ENCODE measurements at places on chromosomes 3 and 15.
A peak's percentile ranks its signal among the peaks of the same experiment; 100 is the strongest.

DNA sequence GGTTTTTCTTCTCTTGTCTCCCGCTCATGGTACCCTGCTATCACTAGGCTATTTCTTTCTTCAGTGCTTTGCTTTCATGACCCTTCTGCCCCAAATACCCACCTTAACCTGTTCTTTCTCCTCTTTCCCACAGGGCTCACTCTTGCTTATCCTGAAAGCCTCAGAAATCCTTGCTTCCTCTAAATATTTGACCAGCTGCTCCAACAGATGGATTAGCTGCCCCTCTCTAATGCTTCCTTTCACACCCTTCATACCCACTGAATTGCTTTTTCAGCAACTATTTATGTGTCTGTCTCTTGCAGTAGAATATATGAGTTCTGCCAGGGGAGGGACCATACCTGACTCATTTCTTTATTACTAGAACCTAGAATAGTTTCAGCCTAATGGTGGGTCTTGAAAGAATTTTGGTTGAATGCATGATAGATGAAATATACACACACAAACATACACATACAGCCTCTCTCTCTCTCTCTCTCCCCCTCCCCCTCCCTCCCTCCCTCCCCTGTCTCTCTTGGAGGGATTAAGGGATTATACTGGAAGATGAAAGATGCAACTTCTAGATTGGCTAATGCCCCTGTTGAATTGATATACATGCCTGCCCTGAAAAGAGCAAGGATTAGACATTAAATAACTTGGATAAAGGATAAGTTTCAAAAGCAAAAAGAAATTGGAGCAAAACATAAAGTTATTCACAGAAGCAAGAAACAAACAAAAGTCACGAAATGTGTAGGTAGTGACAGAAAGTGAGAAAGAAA, 95.0 kb upstream of the GADL1 start:
- no peak for DNase-seq

DNA sequence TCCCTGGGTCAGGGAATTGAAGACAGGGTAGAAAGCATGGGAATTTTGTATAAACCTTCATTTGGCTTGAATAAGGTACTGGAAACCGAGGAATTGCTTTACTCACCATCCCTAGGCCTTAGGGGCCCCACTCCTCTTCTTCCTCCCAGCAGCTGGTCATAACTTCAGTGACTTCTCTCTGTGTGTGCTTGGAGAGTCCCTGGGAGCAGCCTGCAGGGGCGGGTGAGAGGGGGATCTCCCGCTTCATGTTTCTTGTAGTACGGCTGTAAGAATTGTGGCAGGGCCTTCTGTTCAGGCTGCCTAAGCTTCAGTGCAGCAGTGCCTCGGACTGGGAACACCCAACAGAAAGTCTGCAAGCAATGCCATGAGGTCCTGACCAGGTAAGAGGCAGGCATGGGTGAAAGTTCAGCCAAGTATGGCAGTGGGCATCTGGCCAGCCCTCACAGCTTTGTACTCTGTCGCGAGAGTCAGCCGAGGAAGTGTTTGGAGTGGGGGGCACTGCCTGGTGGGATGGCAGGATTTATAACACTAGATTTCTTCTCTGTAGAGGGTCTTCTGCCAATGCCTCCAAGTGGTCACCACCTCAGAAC, 1.7 kb upstream of the DNAJC17 start:
- DNase-seq = no peak

- peak; percentile 79 for DNase-seq
These were observed 6.5 kb downstream of the PDCD10 start for GRCh38 chr3:167728176-167728575.

DNA sequence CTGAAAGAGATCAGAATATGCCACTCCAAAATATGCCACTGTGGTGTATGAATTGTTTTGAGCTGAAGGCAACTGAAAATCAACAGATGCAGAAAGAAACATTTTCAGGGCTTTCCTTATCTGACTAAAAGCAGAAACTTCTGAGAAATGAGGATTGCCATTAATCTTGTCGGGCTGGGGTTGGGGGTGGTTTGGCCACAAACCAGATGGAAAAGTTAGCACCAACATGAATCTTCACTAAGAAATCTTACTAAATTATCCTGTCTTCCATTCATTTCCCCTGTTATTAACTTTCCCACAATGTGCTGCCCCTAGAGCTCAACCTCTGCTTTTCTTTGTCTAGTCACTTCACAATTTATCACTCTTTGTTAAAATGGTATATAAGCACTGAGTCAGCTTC, 229.9 kb upstream of the GADL1 start:
- peak; percentile 17 for DNase-seq

DNA sequence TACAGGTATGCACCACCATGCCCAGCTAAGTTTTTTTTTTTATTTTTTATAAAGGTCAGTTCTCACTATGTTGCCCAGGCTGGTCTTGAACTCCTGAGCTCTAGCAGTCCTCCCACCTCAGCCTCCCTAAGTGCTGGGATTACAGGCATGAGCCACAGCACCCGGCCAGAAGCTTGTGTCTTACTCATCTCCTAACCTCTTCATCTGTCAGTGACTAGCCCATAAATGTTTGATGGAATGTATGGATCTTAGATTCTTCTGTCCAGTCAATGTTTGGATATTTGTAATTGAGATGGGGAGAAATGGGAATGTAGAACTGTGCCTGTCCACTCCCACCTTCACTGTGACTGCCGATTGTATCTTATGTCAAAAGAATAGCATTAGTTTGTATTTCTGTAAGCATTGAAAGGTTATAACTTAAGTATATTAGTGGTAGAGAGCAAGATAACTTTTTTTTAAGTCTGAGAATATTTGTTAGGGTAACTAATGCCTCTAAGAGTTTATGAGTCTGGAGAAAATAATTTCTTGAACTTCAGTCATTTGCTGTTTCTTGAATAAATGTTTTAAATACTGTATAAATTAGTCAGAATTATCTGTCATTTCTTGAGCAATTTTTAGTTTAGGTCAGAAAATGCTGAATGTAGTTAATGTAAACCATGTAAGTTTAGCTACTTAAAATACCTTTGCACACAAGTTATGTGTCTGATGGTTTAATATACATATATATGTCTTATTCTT, 215.3 kb upstream of the CGNL1 start:
- peak; percentile 80 for DNase-seq

DNA sequence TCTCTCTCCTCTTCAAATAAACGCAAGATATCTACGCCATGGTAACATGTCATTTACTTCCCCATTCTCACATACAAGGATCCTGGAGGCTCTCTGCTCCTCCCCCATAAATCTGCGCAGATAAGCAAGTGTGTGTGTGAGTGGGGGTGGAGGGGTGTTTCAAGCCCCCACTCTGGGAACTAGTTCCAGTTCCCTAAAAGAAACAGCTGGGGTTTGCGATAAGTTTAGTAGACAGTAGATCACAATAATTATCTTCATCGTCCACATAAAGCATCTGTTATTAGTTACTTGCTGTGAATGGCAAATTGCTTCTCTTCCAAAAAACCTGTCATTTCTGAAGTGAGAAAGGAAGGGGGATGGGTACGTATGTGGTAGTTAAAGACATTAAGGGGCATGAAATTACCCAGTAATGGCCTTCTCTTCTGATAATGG, 79.8 kb downstream of the RBPMS2 start:
- DNase-seq = no peak

- DNase-seq = no peak
These were observed 27.0 kb downstream of the CHCHD6 start for GRCh38 chr3:126731044-126731443.

DNA sequence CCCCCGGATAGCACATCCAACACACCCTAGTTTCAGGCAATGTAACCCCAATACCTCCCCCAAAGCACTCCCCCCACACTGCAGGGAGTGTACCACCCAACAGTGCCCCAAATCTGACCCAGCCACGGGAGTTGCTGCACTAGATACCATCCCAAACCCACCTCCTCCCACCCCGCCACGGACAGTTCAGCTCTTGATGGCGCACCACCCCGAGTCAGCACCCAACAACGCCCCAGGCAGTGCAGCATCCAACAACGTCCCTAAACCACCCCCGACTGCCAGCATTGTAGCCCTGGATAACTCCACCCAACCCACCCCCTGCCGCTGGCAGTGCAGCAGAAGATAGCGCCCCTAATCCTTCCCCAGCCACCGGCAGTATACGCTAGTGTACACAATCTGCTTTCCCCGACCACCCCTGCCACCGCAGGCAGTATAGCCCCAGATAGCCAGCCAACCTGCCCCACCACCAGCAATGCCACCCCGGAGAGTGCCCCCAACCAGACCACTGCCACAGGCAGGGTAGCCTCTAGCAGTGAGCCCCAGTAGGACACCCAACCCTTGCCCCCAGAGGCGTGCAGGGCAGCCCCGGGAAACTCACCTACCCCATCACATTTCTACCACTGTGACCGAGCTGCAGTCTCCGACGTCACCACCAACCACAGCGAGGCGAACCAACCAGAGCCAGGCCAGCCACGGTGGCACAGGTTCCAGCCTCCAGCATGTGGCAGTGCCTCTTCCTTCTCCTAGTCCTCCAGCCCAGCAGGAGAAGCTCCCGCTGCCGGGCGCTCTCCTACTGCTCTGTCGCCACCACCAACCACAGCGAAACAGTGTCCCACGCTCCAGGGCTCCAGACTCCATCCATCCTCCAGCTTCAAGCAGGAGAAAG, 178.1 kb downstream of the POTEB3 start:
- DNase-seq = no peak

- peak; percentile 98 for DNase-seq
These were observed 30.0 kb downstream of the MASP1 start for GRCh38 chr3:187261541-187261969.

- DNase-seq = no peak
These were observed 249.9 kb downstream of the CADPS start for GRCh38 chr3:62625268-62625667.

- no peak for DNase-seq
These were observed 14.0 kb downstream of the ABHD6 start for GRCh38 chr3:58251631-58252035.

DNA sequence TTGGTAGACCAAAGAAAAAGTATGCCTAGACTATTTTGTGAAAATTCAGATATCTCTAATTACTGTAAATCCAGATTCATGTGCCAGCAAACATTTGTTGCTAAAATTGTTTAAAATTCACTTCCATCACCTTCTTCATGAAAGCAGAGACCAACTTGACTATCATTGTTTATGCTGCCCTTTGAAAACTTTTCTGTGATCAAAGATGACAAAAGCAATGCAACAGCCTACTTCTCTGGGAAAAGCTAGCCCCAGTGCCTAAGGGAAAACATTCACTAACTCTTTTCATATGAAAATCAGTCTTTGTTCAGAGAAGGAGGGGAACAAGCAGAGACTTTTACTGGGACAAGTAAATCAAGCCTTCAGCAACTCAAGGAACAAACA, 178.0 kb upstream of the P2RY1 start:
- DNase-seq = no peak

DNA sequence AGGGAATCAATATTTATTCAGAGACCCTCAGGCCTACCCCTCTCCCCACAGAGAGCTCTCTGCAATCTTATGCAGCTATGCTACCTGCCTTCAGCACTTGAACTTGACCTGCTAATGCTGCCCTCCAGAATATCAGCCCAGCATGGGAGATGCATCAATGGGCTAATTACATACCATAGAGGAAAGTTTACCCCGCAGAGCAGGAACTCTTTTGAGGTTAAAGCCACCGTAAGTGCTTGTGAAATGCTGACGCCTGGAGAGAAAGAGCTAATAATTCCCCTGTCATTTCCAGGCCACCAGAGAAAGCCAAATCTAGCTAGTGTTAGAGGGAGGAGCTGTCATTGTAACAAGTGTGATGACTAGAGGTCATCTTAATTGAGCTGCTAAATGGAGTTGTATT, 127.5 kb downstream of the CHST2 start:
- no peak for DNase-seq

DNA sequence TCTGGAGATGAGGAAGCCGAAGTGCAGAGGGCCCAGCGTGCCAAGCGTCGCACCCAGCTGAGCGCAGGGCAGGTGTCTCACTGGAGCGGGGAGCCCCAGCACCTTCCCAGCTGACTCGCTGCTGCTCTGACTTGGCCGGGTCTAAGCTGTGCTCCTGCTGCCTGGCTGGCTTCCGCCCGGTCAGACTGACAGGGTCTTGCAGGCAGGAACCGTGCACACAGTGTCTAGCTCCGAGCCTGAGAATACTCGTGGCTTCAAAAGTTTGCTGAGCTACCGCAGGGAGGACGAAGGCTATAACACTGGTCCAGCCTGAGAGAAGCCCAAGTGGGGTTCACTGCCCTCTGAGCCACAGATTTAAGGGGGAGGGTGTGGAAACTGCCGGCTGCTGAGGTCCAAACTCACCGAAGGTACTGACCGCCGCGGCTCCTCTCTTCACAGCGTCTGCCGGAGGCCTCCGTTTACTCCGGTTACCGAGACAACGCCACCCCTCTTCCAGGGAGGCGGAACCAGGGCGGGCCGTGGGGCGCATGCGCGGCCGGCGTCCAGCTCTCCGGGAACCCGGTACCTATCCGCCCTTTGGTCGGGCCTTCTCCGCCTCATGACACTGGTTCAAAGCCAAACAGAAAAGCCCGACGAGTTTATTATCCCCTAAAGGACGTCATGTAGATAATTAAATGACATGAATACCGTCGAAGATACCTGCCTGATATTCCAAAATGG, at the start of gene CFAP44:
Gene CFAP44, minus strand, starts transcription at position 443 of the 720 bp plus-strand sequence. CDS start 7,829 bp downstream, outside the sequence.
- DNase-seq = peak; percentile 8

GRCh38 chr3:106010829-106011228, 142.0 kb upstream of the CBLB start:
- no peak for DNase-seq

- peak; percentile 92 for DNase-seq
These were observed 4.6 kb upstream of the FBLN2 start for GRCh38 chr3:13544293-13544831.

- DNase-seq = no peak
These were observed 72.3 kb upstream of the PIAS1 start for GRCh38 chr15:67981848-67982247.

DNA sequence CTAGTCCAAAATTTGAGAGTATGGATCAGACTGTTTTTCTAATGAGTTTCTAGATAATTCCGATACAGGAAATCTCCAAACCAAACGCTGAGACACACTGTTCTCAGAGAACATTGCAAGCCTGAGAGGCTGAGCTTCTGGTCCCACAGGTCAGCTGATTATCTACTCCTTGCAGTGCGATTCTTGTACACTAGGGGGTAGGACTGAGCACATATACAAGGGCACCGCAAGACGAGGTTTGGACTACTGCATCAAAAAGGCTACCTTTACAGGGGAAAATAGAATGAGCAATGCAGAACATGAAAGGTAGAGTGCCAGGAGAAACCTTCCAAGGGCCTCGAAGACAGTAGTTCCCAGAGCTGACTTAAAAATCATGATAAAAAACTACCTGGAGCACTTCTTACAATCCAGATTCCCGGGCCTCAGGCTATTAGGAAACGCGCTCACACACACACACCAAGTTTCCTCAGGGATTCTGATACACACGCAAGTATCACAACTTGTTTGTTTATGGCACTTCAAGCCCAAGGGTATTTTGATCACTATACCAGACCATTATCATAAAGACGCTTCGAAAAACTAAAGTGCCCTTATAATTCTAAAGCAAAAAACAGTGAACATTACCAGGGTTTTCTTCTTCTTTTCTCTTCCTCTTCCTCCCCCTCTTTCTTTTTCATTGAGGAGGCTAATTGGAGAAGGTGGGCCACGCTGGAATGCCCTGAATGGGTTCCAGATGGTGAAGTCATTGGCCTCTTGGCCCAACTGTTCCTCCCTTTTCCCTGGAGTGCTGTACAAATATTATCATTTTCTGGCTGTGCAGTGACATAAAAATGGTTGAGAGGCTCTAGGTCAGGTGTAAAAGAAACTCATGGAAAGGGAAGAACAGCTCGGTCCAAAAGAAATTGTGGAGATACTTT, 61.8 kb downstream of the SLC12A8 start:
- no peak for DNase-seq

GRCh38 chr15:56817321-56818080, 84.2 kb upstream of the ZNF280D start:
- DNase-seq = peak; percentile 45
